ENCODE measurements at places on chromosomes 12 and 14.

DNA sequence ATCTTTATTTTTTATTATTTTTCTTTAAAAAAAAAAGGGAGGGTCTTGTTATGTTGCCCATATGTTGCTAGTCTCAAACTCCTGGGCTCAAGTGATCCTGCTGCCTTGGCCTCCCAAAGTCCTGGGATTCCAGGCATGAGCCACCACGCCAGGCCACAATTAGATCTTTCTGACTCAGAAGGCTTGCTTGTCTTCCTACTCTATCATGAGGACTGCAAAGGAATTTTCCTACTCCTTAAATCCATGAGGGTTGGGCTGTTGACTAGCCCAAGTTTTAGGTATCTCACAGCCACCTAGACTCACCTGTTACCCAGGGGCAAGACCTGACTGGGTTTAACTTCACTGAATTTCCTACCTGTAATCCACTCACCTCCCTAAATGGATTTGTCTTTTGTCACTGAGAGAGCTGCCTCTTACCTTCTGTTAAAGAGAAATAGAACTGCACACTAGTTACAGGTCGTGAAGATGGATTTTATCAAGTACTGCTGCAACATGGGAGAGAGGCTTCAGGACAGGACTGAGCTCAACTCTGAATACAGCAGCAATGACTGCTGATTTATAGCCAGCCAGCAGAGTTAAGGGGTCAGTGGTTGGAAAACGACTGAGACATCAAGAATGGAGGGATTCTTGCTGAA lies 72.3 kb downstream of the B4GALNT3 start:
- peak; percentile 35 for DNase-seq

- no peak for DNase-seq
Measured at GRCh38 chr12:14562279-14562678, 5.4 kb downstream of the PLBD1 start.

DNA sequence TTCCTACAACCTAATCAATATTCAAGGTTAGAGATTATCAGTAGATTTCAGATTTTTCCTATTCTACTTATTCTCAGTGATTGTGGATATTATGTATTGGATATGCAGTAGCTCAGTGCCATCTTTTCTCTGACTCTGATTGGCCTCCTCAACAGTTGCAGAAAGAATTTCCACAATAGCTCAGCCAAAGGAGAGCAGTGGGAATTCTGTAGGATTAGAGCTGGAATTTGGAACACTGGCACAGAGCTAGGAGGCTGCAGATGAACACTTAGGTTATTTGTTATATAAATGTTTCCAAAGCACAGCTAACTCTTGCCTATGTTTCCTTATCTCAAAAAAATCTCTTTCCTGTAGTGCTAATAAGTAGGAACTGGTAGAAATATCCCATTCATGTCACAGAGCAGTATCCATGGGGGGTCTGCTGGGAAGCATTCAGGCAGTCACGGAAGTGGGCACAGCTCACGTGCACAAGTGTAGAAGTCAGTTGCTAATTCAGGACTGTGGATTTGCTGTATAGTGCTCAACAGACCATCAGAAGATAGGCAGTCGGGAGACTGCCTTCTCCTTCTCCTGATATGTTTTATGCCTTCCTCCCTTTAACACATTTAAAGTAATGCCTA lies 116.2 kb upstream of the TMEM260 start:
- DNase-seq: no peak

- DNase-seq: no peak
Measured at GRCh38 chr14:101151226-101151926, 247.9 kb upstream of the RTL1 start.

- no peak for DNase-seq
Measured at GRCh38 chr14:73323896-73324399, 86.6 kb downstream of the PAPLN start.

DNA sequence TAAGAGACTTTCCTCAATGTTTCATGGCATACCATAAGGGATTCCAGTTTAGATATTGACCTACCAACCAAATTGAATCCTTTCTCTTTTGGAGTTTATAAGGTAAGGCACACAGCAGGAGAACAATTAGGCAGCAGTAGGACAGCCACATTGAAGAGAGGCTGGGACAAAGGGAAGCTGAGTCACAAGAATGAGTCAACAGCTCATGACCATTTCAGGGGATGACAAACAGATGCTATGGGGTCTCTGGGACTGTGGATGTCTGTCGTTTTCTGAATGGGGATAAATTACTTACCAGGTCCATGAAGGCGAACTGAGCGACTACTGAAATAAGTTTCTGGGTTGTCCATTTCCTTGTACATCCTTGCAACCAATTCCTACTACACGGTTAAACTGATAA lies 48.6 kb upstream of the E2F7 start:
- peak; percentile 51 for DNase-seq

DNA sequence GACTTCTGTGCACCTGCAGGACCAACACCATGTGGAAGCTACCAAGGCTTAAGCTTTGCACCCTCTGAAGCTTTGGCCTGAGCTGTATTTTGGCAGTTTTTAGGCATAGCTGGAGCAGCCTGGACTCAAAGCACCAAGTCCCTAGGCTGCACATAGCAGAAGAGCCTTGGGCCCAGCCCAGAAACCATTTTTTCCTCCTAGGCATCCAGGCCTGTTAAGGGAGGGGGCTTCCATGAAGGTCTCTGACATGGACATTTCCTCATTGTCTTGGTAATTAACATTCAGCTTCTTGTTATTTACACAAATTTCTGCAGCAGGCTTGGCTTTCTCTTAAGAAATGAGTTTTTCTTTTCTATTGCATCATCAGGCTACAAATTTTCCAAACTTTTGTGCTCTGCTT lies 475.8 kb upstream of the FLRT2 start:
- no peak for DNase-seq

DNA sequence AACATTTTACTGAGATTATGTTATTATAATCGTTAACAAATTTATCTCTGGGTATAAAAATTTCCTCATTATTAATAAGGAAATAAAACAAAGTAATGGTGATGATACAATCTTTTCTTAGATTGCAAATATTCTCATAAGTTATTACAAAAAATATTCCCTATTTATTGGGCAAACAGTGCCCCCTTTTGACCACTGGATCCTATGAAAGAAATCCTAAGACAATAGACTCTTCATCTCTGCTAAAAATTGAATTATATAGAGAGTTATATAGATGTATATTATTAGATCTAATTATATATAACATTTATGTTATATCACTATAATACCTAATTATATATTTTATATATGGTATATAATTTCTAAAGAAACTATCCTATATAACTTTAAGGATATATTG lies 94.2 kb upstream of the FGD4 start:
- DNase-seq: no peak

- no peak for DNase-seq
Measured at GRCh38 chr14:77066578-77067172, 31.4 kb upstream of the CIPC start.

DNA sequence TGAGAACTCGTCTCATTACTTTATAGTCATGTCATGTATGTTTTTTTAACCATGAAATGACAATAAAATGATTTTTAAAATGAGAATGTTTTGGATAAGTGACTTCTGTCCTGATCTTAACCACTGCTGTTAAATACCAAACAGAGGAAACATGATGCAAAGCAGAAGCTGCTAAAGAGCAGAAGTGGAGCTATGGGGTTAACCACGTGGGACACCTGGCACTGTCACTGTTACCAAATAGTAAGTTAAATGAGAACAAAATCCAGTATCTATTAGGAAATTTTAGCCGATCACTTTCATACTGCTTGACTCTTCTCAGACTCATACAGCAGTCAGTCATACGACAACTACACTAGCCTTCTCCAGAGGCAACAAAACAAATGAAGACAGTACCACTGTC lies 82.4 kb downstream of the SCAF11 start:
- no peak for DNase-seq

GRCh38 chr12:46660276-46660675 lies 165.5 kb downstream of the SLC38A4 start:
- DNase-seq: no peak

DNA sequence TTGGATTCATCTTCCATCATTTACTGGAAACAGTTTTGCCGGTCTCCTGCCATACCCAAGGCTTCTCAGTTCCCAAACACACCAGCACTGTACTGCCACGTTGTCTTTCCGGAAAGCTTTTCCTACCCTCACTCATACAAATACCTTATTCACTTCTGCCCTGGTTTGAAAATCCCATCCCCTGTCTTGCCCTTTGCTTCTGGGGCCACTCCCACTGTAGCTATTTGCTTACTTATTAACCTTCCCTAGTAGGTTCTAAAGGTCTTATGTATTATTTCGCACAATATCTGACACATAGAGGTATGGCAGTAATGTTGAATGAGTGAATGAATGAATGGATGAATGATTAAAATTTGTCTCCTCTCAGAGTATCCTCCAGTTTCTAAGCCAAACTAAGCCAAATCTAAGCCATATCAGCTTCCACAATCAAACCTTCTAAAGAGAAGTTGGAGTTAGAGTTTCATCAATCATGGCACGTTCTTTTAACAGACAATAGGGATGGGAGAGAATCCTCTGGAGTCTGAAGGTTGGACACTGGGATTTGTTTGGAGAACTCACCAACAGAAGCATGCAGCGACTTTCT lies 18.6 kb downstream of the TSPAN8 start:
- no peak for DNase-seq

DNA sequence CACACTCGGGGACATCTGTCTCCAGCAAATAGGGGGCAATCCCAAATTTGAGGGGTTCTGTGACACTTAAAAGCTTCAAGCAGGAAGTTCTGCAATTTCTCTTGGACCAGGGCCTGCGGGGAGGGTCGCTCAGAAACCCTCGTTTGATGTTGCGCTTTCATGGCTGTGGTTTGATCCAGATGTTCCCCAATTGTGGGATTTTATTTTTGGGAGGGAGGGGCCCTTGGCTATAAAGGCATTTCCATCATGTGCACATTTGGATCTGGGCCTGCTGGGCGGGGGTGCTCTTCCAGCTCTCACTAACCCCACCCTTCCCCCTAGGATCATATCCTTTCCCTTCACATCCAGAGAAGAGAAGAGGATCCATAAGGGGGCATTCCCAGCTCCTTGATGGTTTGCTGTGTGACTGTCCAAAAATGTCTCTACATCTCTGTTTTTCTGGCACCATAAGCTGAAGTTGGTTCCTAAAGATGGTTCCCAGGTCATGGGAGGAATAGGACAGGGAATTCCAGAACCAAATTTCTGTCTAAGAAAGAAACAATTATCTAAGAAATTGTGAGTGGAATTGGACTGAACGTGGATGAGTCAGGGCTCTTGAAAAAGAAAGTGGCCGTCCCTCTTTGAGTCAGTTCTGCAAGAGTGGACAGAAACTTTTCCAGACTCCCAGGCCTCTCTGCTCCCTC lies 47.2 kb downstream of the SMUG1 start:
- DNase-seq: no peak

GRCh38 chr12:84913129-84913515 lies 523 bp upstream of the SLC6A15 start:
- no peak for DNase-seq

GRCh38 chr12:89890161-89890560 lies 181.5 kb upstream of the ATP2B1 start:
- DNase-seq: no peak

- DNase-seq: peak; percentile 68
Measured at GRCh38 chr12:47903151-47903611, 1.6 kb downstream of the VDR start.

DNA sequence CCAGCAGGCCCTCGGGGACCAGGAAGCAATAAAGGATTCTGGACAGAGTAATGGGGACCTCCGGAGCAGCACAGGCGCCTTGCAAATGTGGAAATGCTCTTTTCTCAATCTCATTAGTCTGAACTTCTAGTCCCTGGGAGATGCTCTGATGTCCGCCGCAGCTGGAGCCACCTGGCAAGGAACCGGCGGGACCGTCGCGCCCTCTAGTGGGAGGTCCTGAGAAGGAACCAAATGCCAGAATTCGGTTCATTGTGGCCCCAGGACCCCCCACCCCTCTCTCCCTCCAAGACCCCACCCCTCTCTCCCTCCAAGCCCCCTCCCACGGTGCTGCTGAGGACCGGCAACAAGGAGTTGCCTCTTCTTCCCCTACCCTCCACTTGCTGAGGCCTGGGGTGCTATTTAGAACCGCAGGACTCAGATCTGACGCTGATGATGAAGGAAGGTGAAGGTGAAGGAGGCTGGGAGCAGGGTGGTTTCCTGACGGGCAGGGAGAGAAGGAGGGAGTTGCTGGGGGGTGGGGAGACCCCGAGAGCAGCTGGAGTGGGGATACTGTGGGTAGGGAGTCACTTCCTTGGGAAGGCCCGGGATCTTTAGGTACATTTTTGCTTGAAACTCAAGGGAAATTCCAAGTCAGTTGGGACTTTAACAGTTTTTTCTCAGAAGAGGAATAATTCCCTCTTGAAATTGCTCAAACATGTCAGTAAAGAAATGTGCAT lies 42.5 kb downstream of the SMIM41 start:
- DNase-seq: peak; percentile 48

DNA sequence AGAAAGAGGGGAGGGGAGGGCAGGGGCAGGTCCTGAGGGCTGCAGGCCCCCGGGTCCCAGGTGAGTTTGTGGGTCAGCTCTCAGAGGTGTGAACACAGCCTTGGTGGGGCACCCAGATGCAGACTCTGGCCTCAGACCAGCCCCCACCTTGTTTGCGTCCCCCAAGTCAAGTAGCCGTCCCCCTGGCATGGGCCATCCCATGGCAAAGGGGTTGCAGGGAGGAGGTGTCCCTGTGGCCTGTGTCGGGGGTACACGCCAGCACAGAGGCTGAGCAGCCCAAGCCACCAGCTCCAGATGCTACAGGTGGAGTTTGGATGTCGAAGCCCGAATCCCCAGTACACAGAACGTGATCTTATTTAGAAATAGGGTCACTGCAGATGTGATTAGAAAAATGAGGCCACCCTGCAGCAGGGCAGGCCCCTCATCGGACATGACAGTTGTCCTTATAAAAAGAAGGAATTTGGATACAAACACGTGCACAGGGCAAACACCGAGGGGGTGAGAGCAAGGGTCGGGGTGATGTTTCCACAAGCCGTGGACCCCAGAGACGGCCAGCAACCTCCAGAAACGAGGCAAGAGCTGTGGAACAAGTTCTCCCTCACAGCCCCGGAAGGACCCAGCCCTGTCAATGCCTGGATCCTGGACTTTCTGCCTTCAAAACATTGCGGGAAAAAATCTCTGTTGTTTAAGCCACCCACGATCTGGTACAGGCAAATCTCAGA lies 141.2 kb upstream of the C14orf180 start:
- DNase-seq: no peak

- DNase-seq: no peak
Measured at GRCh38 chr12:113133666-113134065, 1.9 kb downstream of the RASAL1 start.

GRCh38 chr14:75911883-75912282 lies 69.9 kb downstream of the TGFB3 start:
- DNase-seq: no peak

DNA sequence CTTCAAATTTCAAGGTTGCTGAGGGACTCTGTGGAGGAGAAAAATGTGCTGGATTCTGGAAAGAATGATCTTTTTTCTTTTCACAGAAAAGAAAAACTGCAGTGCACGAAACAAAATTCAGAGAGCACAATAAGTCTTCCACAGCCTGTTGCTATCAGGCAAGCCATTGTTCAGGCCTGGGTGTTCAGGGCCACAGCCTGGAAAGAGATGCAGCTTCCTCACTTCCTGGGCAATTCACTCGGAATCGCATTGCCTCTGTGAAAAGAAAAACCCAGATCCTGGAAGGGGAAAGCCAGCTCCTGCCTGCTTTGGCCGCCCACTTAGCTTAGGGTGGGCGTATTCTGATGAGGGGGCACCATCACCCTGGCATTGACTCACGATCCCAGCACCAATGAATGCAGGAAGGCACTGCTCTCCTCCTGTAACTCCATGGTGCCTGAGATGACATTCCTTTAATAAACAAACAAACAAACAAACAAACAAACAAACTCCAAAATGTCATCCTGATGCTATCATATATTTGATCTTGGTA lies 863.9 kb downstream of the BCL11B start:
- no peak for DNase-seq

- DNase-seq: no peak
Measured at GRCh38 chr14:63367742-63368364, 49.1 kb upstream of the GPHB5 start.

- peak; percentile 75 for DNase-seq
Measured at GRCh38 chr14:60647081-60647836, 2.0 kb downstream of the SIX1 start.
